Activated CD4-positive, alpha-beta T cell treated with anti-CD3 and anti-CD28 coated beads, Interleukin-2, amount 50 U/mL, for 16 hours (primary cell): ENCODE measurements at places on chromosomes 3 and 15.

DNA sequence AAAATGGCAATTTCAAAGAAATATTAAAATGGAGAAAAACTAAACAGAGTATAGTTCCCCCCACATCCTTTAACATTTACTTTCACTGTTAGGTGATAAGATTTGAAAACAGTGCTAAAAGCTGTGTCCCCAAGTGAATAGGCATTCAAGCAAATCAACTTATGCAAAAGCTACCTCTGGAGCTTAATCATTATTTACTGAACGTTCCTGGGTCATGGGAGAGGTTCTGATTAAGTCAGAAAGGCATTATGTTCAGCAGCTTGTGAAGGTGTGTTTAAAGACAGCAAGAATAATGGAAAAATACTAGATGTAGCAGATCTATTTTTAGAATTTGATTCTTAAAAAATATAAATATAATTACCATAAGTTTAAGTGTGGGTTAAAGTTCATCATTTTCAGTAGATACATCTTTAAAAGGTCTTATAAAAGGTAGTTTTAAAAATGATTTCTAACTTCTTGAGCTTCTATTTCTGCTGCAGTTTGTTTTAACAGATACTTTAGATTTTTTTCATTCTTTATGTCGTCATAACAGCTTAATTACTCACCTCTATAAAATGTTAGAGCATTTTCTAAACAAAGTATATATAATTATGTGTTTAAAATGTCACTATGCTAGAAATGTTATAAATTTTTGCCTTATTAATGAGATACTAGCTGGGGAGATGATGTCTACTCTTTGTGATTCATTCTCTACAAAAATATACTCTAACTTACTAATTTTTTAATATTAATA, 127.9 kb downstream of the MITF start:
- DNase-seq: no peak

GRCh38 chr15:47513471-47513870, 203.8 kb upstream of the SEMA6D start:
- no peak for DNase-seq

DNA sequence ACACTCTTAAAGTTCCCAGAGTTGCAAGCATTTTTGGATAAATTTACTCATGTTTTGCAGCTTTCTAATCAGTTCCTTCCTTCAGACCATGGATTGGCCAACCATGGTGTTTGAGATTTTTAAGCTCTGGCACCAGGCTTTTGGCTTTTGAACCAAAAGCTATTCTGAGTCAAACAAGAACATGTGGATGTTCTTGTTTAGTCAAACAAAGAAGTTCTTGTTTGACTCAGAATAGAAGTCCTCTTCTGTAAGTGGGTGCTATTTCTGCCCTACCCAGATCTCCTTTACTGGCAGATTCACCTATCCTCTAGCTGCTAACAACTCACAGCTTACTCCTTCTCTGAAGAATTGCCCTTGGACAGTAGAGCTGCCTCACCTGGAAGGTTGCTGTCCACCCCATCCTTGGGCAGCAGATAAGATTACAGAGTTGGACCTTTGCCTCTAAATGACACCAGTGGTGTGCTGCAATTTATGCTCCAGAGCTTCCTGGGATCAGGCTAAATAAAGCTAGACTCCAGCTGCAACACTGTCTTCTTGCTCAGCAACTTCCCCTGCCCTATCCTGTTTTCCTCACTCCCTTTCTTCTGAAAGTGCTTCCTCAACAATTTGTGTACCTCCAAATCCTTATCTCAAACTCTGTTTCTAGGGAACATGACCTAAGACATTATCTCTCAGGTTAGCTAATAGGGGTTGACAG, 65.6 kb downstream of the COL6A6 start:
- DNase-seq: peak; percentile 64

DNA sequence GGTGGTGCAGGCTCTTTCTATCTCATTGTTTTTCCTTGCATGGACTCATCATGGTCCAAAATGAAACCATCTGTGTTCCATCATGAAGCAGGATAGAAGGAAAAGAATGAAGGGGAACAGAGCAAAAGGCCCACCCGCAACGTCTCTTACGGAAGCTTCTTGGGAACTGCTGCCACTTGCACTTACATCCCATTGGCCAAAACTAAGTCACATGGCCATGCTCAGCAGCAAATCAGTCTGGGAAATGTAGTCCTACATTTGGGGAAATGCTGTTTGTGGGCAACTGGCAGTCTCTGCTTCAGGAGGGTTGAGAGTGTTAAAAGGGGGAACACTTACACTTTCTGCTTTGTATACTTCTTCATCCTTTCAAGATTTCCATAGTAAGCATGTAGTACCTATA, 191.6 kb downstream of the SV2B start:
- DNase-seq: peak; percentile 5

GRCh38 chr3:183439515-183439914, 11.1 kb upstream of the MCF2L2 start:
- peak; percentile 43 for DNase-seq

DNA sequence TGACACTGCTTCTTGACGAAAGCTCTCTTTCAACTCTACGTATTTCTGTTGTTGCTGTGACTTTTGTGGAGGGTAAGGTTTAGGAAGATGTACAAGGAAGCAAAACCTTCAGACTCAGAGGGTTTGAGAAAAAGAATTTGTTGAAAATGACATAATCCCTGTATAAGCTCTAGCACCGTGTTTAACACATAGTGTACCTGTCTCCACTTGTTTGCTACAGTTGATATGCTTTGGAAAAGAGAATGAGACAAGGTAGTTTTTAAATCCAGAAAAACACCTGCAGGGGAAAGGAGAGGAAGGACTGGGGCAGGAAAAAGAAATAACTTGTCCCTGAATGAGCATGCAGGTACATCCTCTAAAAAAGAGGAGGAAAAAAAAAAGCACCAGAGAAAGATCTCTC, 29.6 kb upstream of the CP start:
- DNase-seq: no peak

DNA sequence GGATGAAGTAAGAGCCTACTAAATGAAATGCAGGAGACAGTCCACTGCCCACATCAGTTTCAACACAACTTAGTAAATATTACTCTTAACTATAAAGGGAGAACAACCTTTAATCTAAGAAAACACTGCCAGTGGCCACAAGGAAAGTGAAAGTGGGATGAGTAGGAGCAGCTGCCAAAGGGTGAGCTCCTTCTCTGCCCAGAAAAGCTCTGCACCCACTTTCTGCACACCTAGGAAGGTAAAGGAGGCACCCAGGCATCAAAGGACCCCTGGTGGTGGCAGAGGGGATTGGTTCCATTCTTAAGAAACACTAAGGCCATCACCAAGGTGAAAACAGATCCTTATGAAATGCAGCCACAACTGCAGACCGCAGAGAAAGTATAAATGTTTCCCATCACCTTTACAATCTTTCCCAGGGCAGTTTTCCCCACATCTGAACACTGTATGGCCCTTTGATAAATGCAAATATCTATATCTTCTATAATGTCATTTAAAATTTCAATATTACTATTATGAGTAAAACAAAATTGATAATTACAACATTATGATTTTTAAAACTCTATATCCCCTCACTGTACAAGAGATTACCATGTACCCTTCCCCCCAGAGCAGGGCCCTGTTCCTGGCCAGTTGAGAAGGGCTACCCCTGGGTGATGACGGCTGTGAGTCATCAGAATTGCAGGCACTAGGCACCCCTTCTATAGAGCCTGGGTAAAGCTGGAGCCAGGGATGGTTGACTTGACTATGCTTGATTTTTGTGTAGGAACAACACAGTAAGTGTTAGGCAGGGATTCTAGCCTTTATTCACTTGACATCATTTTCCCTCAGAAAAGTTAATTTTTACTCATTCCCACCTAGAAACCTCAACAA, 92.0 kb downstream of the SNRK start:
- peak; percentile 66 for DNase-seq

- DNase-seq: no peak
These were observed 133.6 kb upstream of the RAP2B start for GRCh38 chr3:153028381-153028780.

DNA sequence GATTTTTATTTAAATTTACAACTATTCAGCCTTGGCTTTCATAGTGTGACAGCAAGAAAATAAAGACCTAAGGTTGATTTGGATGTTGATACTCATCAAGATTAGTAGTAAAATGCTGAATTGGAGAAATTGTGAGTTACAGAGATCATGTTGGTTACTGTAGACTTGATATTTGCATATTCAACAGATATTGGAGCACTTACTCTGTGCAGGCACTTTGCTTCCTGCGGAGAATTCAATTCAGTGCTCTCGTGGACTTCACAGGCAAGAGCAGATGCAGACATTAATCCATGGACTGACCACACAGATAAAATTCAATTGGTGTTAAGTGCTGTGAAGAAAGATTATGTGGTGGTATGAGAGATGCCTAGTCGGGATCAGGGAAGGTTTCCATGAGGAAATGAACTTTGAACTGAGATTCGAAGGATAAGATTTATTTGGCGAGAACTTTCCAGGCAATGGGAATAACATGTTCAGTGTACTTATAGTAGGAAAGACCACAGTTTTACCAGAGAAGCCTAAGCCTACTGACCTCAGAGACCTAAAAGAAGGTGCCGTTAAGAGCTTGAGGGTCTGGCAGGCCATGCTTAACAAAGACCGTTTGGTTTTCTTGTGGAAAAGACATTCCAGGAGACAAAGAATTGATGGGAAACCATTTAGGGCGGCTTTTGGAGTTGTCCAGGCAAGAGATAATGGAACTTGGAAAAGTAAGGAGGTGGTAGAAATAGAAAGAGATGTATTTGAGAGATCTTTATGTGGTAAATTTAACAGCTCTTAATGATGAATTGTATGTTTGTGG, 4.3 kb downstream of the SELENOT start:
- no peak for DNase-seq

DNA sequence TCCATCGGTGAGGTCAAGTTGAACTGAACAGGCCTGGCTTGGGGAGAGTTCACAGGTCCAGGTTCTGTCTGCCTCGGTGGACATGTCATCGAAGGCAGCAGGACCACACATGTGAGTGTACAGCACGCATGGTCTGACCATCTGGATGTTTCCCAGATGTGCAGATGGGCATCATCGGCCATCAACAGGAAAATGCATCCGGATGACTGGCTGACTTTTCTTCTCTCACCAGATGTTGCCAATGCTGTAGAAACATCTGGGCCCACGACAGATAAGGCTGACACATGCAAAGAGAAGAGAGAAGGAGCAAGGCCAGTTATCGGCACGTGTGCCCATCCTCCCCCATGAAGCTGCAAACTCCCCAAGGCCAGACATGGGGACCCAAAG, 45.1 kb downstream of the NOX5 start:
- DNase-seq: no peak

DNA sequence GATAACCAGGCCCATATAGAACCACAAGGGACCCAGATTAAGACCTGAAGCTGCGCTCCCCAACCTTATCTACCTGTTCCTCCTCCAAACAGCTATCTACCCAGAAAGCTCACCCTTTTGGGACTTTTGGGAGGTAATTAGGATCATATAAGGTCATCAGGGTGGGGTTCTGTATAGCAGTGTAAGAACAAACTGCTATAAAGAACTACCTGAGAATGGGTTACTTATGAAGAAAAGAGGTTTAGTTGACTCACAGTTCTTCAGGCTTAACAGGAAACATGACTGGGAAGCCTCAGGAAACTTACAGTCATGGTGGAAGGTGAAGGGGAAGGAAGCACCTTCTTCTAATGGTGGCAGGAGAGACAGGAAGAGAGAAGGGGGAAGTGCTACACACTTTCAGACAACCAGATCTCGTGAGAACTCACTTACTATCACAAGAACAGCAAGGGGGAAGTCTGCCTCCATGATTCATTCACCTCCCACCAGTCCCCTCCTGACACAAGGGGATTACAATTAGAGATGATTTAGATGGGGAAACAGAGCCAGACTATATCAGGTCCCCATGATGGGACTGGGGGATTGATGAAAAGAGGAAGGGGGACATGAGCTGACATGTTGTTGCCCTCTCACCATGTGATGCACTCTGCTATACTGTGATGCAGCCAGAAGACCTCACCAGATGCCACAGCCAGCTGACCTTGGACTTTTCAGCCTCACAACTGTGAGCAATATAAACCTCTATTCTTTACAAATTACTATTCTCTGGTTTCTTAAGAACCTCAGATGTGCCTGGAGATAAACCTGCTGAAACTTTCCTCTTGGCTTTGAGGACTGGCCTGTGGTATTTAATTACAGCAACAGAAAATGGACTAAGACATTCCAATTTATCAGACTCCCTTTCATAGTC, 15.3 kb upstream of the FMN1 start:
- DNase-seq: no peak

- no peak for DNase-seq
These were observed 17.0 kb downstream of the EOGT start for GRCh38 chr3:68996356-68996995.

GRCh38 chr3:171101982-171102641, 75.6 kb upstream of the SLC2A2 start:
- no peak for DNase-seq

- no peak for DNase-seq
These were observed 43.8 kb upstream of the B3GALNT1 start for GRCh38 chr3:161148832-161149475.

DNA sequence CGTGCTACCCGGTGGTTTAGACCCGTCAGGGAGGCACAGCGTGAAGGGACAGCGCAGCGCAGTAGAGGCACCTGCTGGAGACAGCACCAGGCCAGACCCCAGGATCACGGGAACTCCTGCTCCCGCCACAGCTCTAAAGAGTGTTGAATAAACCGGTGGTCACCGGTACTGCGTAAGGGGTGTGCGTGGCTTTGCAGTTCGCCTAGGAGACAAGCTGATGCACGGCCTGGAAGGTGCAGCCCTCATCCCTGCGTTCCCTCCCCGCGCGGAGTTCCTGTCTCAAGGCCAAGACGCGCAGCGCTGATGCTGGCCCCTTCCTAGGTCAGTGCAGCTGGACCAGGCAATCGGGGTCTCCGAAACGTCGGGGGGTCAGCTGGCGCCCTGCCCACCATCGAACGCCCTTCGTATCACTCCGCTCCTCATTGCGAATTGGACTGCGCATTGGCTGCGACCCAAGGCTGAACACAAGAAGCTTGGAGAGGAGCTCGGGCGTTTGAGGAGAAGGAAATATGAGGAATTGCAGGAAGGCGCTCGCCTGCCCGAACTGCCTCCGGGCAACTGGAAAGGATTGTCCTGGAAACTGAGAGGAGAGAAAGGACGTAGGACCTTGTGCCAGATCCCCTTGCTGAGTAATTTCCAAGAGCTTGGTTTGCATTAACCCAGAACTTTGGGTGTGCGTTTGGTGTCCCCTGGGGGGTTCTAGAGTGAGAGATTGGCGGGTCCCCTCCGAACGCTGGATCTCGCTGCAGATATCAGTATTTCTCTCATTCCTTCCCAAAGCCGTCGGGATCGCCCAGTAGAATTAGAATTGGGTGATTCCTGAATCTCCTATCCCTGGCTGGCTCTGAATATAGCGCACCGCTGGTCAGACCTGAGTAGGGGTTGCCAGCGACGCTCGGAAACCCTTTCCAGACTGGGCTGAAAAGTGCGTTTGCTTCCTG, 2.3 kb upstream of the SOX14 start:
- no peak for DNase-seq

DNA sequence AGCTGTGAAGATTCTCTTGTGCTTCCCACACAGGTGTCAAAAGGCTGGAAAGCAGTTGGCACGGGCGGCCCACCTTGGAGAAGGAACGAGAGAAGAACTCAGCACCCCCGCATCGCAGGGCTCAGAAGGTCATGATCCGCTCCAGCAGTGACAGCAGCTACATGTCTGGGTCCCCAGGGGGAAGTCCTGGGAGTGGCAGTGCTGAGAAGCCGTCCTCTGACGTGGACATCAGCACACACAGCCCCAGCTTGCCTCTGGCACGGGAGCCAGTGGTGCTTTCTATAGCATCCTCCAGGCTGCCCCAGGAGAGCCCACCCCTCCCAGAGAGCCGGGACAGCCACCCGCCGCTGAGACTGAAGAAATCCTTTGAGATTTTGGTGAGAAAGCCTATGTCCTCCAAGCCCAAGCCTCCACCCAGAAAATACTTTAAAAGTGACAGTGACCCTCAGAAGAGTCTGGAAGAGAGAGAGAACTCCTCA, 31.4 kb downstream of the STARD5 start:
- no peak for DNase-seq
